ENCODE measurements at places on chromosomes 5 and 9.

- DNase-seq = no peak
These were observed 231.9 kb downstream of the ATPSCKMT start for GRCh38 chr5:10017786-10018185.

GRCh38 chr9:34578241-34579103 is 11.1 kb downstream of the CNTFR start:
- no peak for DNase-seq

DNA sequence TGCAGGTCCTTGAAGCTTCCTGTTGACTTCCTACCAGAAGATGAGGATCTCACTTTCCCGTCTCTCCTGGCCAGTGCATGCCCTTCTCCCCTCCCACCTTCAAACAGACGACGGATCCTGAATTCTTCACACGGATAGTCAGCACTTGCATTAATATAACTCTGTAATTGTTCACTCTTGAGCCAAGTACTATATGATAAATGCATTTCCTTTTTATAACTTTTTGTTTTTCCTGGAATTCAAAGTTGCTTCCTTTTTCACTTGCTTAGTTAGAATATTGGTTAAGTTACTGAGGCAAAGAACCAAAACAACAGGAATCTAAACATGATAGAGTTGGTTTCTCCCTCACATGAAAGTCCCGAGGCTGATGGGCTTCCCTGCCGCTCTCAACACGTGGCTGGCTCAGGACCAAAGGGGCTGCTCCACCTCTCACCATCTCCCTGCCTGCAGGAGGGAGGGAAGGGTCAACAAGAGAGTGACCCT is 20.2 kb upstream of the EGFL7 start:
- no peak for DNase-seq

DNA sequence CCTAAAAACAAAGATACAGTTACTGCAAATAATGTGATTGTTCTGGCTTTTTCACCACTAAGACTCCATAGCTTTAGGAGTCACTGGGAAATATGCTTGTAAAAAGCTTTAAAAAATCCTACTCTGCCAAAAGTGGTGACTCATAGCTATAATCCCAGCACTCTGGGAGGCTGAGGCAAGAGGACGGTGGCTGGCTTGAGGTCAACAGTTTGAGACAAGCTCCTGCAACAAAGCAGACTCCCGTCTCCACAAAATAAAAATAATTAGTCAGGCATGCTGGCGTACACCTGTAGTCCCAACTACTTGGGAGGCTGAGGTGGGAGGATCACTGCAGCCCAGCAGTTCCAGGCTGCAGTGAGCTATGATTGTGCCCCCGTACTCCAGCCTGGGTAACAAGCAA is 406.4 kb downstream of the HTR1A start:
- no peak for DNase-seq

DNA sequence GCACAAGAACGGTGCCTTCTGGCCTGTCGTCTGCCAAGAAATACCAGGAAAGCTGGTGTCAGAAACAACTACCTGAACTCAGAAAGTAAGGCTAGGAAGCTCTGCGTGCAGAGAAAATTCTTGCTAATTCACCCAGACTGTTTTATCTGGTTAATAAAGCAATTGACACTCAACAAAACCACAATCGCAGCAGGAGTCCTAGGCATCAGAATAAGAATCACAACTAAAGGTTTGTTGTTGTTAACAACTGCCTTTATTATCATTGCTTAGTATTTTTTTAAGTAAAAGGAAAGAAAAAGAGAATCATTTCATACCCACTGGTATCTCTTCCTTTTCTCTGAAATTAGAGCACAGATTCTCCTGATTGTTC is 3.9 kb upstream of the ISL1 start:
- no peak for DNase-seq

DNA sequence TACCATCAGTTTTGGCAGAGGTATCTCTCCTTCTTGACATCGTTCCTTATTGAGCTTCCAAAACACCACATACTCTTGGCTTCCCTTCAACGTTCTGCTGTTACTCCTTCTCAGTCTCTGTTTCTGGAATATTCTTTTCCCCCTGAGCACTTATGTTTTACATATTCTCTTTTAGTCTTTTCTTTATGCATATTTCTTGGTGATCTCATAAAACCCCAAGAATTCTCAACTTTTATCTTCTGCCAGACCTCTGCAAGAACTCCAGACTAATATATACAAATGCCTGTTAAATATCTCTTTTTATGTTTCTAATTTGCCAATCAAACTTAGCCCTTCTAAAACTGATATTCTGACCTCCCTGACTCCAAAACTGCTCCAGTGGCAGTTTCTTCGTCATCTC is 453.4 kb upstream of the CTNND2 start:
- no peak for DNase-seq

GRCh38 chr5:135102716-135103574 is 68.9 kb upstream of the PITX1 start:
- no peak for DNase-seq

- no peak for DNase-seq
These were observed 32.8 kb downstream of the TMEM161B start for GRCh38 chr5:88235828-88236227.

- no peak for DNase-seq
These were observed at the start of gene PRR7 for GRCh38 chr5:177446200-177447065. TSS of gene PRR7 (plus strand) at chr5:177446814. CDS start at chr5:177455068, 8,254 bp downstream.

GRCh38 chr5:53091289-53091688 is 18.3 kb downstream of the MOCS2 start:
- DNase-seq = no peak

DNA sequence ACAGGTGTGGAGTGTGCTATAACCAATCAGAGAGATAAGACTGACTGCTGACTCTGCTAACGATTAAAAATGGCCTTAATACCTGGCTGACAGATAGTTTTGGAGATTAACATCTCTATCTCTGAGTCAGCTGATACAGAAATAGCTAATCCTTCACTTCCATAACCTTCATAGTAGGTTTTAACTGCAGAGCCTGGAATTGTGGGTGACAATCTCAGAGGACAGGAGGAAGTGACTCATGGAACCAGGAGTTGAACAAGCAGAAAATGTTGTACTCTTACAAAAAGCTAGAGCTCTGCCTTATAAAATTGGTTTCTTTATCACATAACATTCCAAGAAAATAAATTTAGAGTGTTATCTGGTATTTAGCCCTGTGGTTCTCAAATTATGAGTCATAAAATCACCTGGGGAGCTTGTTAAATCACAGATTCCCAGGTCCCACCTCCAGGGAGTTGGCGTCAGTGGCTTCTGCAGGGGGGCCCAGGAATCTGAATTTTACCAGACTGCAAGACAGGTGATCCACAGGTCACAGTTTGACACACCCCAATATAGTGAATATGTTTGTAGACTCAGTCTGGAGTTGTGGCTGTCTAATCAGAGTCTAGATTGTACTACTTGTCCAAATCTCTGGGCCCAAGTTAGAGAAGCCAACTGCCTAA is 44.4 kb upstream of the AFAP1L1 start:
- DNase-seq = no peak

- no peak for DNase-seq
These were observed 296.1 kb downstream of the NDUFS4 start for GRCh38 chr5:53856506-53856905.

- DNase-seq = no peak
These were observed 13.7 kb downstream of the STK32A start for GRCh38 chr5:147248561-147248960.

DNA sequence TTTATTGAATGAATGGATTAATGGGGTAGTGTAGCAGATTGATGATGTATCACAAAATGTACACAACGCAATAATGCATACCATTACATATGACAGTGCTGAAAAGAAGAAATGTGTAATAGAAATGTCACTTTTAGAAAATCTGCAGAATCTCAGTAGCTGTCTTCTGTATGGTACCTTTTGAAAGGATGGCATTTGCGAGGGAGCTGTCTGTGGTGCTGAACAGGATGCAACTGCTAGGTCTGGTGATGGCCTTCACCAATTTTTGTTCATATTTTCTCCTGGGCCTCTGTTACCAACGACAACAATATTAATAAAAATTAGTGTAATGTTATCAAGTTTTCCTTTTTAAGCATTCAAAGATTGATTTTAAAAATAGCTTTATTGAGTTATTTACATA is 36.2 kb upstream of the OTULIN start:
- no peak for DNase-seq

Measured in esophagus squamous epithelium (tissue), 5 donors.